RKO (cell line): ENCODE measurements at places on chromosomes 3 and 15.
A peak's percentile ranks its signal among the peaks of the same experiment; 100 is the strongest.

DNA sequence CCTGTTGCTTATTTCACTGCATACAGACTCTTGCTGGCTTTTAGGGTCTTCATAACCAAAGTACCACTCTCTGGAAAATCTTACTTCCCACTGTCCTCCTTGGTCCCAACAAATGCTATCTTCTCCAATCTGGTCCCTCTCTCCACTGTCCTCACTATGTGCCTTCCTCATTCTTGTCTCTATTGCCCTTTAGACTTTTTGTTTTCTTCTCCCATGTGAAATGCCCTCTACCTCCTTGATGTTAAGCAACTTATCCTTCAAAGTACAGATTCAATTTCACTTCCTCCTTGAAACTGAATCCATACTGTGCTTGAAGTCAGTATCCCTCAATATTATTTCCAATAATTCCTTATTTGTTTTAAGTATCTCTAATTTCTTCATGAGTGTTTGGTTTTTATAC, 60.8 kb downstream of the CGGBP1 start:
- no peak for DNase-seq

DNA sequence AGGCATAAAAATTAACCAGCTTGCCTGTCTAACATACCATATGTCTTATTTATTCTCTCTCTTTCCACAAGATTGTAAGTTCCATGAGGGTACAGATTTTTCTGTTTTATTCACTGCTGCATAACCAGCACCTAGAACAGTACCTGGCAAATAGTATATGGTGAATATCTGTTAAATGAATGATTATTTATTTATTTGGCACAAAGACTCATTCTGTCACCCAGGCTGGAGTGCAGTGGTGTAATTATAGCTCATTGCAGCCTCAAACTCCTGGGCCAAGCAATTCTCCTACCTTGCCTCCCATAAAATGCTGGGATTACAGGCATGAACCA, 24.9 kb downstream of the DENND4A start:
- no peak for DNase-seq

DNA sequence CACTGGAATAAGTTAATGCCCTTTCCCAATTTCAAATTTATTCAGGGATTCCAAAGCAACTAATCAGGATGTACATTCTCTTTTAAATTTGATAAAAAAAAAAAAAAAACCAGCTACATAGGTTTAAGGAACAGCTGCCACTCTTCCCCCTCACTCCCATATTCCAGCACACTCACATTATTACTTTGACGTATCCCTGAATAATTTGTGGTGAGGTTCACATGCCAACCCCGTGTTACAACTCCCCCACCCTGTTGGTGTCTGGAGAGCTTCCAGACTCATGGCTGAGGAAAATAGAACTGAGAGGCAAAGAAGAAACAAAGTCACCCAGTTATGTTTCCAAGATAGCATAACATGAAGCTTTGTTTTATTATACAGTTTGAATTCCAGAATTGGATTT, 300.5 kb upstream of the MME start:
- no peak for DNase-seq

GRCh38 chr3:45552031-45552793, 42.3 kb upstream of the LIMD1 start:
- no peak for DNase-seq

- DNase-seq, result no peak
Observed at GRCh38 chr3:181707980-181708379, 3.7 kb upstream of the SOX2 start.

GRCh38 chr15:51203797-51204196, 109.1 kb upstream of the TNFAIP8L3 start:
- DNase-seq, result no peak

DNA sequence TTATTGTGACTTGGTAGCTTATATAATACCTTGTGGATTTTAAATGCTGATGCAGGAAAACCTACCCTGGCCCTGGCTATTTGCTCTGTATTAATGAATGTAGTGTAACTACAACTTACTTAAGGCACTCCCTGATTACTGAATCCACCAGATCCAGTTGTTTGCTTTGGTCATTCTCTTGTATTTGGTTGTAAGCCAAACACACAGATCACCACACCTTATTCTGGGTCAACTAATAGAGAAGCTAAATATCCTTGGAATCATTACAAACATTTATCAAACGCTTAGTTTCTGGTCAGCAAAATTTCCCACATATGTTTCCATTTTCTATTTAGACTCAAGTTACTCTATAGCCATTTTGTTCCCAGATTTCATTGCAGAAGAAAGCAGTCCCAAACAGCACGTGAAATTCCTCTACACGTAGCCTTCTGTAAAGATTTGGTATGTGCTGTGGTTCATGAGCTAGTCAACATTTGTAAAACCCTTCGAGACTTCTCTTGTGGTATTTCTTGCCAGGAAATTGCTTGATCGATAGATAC, 322.6 kb downstream of the MEX3B start:
- no peak for DNase-seq

GRCh38 chr15:63945838-63946298, 100.4 kb downstream of the DAPK2 start:
- DNase-seq, result no peak

DNA sequence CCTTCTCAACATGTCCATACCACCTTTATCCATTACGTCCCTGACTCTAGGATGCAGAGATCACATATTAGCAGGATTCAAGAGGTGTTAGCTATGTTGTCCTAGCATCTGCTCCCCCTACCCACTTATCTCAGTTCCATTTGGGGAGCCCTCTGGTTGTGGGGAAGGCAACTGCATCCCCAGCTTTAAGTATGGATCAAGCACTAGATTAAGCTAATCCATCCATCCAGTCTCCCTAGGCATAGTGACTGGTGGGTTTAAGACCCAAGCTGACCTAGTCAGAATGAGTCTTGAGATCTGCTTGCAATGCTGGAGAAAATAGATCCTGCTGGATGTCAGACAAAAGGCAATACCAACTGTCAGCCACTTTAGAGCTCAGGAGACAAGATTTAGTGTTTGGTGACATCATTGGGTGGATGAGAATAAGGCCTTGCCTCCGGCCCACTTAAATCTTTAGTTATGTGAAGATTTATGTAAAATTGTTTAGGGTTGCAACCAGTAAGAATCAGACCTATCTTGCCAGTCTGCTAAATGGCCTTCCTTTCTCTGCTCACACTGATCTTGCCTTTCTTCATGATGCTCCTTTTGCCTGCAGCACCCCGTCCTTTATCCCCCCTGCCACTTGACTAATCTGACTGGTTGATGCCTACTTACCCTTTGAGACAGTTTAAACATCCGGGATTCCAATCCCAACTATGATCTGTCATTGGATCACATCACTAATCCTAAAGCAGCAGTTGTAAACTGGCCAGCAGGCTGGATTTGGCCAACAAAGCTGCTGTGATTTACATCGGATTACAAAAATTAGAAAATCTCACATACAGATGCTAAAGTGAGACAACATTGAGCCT, 2.1 kb upstream of the ISY1 start:
- DNase-seq, result peak; percentile 41

DNA sequence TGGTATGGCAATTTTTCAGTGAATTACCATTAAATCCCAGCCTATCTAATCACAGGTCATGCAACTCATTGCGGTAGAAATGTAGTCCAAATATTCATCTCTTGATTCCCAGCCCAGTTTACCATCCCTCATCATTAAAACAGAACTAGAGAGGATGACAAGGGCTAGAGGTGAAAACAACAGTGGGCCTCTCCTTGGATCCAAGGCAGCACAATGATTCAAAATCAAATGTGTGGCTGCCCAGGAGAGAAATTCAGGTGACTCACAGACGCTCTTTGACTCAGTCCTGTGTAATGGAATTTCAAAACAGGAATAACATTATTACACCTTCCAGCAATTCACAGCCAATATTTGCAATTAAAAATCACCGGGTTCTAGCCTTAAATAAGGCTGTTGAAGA, 246.5 kb downstream of the TBL1XR1 start:
- peak; percentile 66 for DNase-seq

DNA sequence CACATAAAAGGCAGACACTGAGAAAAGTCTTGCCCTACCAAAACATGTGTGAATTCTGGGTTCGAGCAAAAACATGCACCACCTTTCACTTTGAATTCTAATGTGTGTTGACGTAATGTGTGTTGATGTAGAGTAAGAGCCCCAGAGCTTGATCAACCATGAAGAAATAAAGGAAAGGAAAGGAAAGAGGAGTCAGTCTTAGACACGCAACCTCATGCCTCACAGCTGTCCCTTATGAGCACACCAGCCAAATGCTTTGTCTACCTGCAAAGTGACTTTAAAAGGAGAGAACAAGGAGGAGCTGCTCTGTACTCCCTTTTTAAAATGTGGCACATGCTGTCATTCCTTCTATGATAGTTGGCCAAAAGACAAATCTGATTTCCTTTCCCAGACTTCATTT, 80.8 kb downstream of the RFTN1 start:
- DNase-seq, result no peak

DNA sequence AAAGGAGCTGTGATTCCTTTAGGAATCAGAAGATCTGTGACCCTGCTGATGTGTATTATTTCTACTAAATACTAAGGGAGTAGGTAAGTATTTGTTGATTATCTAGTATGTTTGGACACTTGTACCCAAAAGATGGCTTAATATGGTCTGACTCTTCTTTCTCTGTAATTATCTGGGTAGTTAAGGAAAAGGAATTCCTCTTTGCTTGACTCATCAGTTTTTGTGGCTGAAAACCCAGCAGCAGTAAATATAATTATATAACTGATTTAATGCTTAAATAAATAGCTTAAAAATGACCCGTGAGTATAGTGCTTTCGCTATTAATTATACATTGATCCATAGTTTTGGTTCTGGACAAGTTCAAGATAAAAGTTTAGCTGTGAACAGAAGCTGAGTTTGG, 155.8 kb downstream of the LRTM1 start:
- no peak for DNase-seq
